ENCODE measurements at places on chromosomes 13 and 19. TPM values are rescaled to one million over a fixed set of nuclear protein-coding genes. Genes with fewer than 3 reads are reported as not detected.

Gene ATP8B3
- total RNA-seq: 5.6 TPM

Gene IL17D
- total RNA-seq: 0.54 TPM

Gene NLRP5
- not detected for total RNA-seq

Gene MIA
- not detected for total RNA-seq

Gene LRG1
- 0.33 TPM for total RNA-seq

Gene ZNF729
- total RNA-seq: not detected

Gene ZNF415
- not detected for total RNA-seq

Gene CYP2S1
- total RNA-seq: not detected

Gene NLRP4
- total RNA-seq: not detected

Gene CEACAM5
- total RNA-seq: not detected

Gene COX7A1
- total RNA-seq: not detected

GRCh38 chr19:49058562-49058961 is 1.0 kb upstream of the CGB7 start:
- peaks cover 2% of the 10 kb centered on the region for H3K36me3 ChIP-seq
- H3K4me1 ChIP-seq: peaks cover 17% of the 10 kb centered on the region
- no peak overlapping the region for H3K4me3 ChIP-seq
- H3K27ac ChIP-seq: no peak overlapping the region
- peak; percentile 26 for DNase-seq

DNA sequence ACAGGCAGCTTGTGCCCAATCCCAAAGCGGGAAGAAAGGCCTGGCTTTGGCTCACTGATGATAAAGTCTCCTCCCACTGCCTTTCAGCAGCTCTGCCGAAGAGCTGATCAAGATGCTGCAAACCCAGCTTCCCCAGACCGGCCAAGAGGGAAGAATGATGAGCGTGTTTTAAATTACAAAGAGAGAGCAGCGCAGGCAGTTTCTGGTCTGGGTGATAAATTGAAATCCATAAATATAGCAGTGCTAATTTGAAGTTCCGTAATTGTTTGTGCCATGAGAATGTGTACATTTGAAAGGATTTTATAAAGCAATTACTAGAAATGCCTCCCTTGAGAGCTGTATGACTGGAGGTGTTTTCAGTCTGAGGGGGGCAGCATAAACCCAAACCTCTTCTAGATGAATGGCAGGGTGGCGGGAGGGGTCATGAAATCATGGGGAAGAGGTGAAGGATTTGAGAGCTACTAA is 171.8 kb downstream of the STK24 start:
- no peaks in the 10 kb centered on the region for H3K27me3 ChIP-seq
- no peak overlapping the region for H3K4me3 ChIP-seq
- H3K27ac ChIP-seq: no peak overlapping the region
- H3K4me1 ChIP-seq: no peaks in the 10 kb centered on the region

GRCh38 chr19:32138416-32138815 is 207.0 kb upstream of the ZNF507 start:
- DNase-seq: no peak
- H3K36me3 ChIP-seq: no peaks in the 10 kb centered on the region
- no peaks in the 10 kb centered on the region for H3K4me1 ChIP-seq
- H3K4me3 ChIP-seq: no peak overlapping the region

- no peaks in the 10 kb centered on the region for H3K27me3 ChIP-seq
- no peaks in the 10 kb centered on the region for H3K36me3 ChIP-seq
- DNase-seq: no peak
- no peak within 1 kb of the TSS for H3K4me3 ChIP-seq
Measured at GRCh38 chr19:9115307-9115813, at the start of gene OR7G1. Gene OR7G1, minus strand, starts transcription at chr19:9115763. Its CDS starts 0 bp downstream, at chr19:9115763.

- no peaks in the 10 kb centered on the region for H3K27me3 ChIP-seq
- no peaks in the 10 kb centered on the region for H3K36me3 ChIP-seq
- H3K4me1 ChIP-seq: peaks cover 11% of the 10 kb centered on the region
- DNase-seq: no peak
Measured at GRCh38 chr13:46313432-46314257, 73.4 kb downstream of the RUBCNL start.

DNA sequence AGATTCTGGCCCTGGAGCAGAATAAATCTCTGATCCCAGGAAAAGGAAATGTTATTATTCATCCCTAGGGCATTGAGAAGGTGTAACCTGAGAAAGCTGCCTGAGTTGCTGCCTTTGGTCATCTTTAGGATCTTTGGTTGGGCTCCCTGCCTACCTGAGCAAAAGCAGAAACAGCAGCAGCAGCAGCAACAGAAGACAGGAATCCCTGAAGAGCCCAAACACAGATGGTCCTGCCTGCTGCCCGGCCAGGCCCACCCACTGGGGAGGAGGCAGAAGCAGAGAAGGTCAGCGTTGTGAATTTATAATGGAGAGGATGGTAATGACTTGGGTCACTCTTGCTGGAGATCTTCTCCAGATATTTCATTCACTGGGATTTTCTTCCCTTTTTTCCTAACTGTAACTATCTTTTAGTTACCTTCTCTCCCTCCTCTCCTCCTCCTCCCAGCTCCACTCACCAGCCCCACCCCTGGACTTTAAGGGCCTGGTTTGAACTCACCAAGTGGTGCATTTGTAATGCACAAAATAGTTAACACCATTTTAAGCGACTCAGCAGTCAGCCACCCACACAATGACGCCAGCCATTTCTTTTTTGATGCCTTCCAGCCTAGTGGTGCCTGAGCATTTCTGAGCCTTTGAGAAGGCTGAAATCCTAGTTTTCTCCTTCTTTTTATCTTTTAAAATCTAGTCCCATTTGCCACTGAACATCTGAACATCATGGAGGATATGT is 91.7 kb downstream of the HSPH1 start:
- no peaks in the 10 kb centered on the region for H3K36me3 ChIP-seq
- no peaks in the 10 kb centered on the region for H3K27me3 ChIP-seq
- no peak for DNase-seq
- H3K4me1 ChIP-seq: peaks cover 15% of the 10 kb centered on the region

GRCh38 chr19:739998-740715 is 10.8 kb upstream of the MISP start:
- H3K36me3 ChIP-seq: peaks cover 6% of the 10 kb centered on the region
- H3K27me3 ChIP-seq: no peaks in the 10 kb centered on the region
- DNase-seq: no peak
- no peak overlapping the region for H3K4me3 ChIP-seq
- H3K27ac ChIP-seq: no peak overlapping the region
- H3K4me1 ChIP-seq: no peaks in the 10 kb centered on the region

- H3K27ac ChIP-seq: peak overlapping the region; percentile 69
- no peaks in the 10 kb centered on the region for H3K27me3 ChIP-seq
- H3K36me3 ChIP-seq: peaks cover 63% of the 10 kb centered on the region
- no peak for DNase-seq
- no peak overlapping the region for H3K4me3 ChIP-seq
Measured at GRCh38 chr19:8457827-8458226, 13.1 kb downstream of the HNRNPM start.

GRCh38 chr13:53237696-53238095 is 209.1 kb downstream of the OLFM4 start:
- no peak overlapping the region for H3K27ac ChIP-seq
- H3K27me3 ChIP-seq: peaks cover 12% of the 10 kb centered on the region
- no peaks in the 10 kb centered on the region for H3K36me3 ChIP-seq
- DNase-seq: no peak
- no peak overlapping the region for H3K4me3 ChIP-seq

GRCh38 chr13:83877651-83878355 is 4.5 kb downstream of the SLITRK1 start:
- no peak for DNase-seq
- H3K4me1 ChIP-seq: no peaks in the 10 kb centered on the region
- H3K27me3 ChIP-seq: no peaks in the 10 kb centered on the region

DNA sequence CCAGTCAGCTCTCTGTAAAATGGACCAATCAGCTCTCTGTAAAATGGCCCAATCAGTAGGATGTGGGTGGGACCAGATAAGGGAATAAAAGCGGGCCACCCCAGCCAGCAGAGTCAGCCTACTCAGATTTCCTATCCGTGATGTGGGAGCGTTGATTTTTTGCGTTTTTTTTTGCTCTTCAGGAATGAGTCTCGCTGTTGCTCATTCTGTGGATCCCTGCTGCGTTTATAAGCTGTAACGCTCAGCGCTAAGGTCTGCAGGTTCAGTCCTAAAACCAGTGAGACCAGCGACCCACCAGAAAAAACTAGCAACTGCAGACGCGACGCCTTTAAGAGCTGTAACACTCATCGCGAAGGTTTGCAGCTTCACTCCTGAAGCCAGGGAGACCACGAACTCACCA is 435.7 kb downstream of the SLITRK6 start:
- DNase-seq: no peak
- H3K27me3 ChIP-seq: no peaks in the 10 kb centered on the region
- H3K4me3 ChIP-seq: no peak overlapping the region
- H3K36me3 ChIP-seq: no peaks in the 10 kb centered on the region

DNA sequence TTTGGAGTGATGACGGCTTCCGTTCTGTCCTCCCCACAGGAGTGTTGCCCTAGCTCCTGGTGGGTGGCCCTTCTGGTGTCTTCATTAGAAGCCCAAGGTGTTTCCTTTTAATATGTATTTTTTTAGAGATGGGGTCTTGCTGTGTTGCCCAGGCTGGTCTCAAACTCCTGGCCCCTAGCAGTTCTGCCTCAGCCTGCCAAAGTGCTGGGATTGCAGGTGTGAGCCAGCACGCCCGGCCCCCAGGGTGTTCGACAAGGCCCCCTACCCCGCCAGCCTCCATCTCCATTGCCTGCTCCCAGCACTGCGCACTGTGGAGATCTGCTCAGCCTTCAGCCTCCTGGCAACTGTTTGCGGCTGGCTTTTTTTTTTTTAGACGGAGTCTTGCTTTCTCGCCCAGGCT is 31.2 kb downstream of the BTBD2 start:
- no peak overlapping the region for H3K4me3 ChIP-seq
- no peaks in the 10 kb centered on the region for H3K4me1 ChIP-seq
- DNase-seq: no peak
- peaks cover 76% of the 10 kb centered on the region for H3K36me3 ChIP-seq

- peak; percentile 98 for DNase-seq
- H3K4me3 ChIP-seq: no peak overlapping the region
- peak overlapping the region; percentile 55 for H3K27ac ChIP-seq
- no peaks in the 10 kb centered on the region for H3K27me3 ChIP-seq
- peaks cover 6% of the 10 kb centered on the region for H3K36me3 ChIP-seq
- peaks cover 30% of the 10 kb centered on the region for H3K4me1 ChIP-seq
Measured at GRCh38 chr13:31982540-31982939, 49.0 kb upstream of the FRY start.

GRCh38 chr13:36029166-36029565 is 102.0 kb downstream of the DCLK1 start:
- peak; percentile 47 for DNase-seq
- H3K27me3 ChIP-seq: no peaks in the 10 kb centered on the region
- no peak overlapping the region for H3K27ac ChIP-seq
- H3K4me3 ChIP-seq: no peak overlapping the region
- peaks cover 13% of the 10 kb centered on the region for H3K4me1 ChIP-seq
- no peaks in the 10 kb centered on the region for H3K36me3 ChIP-seq

GRCh38 chr13:76009267-76009890 is 373.2 kb downstream of the LMO7 start:
- no peak overlapping the region for H3K4me3 ChIP-seq
- no peak for DNase-seq
- no peaks in the 10 kb centered on the region for H3K4me1 ChIP-seq

- H3K27ac ChIP-seq: no peak overlapping the region
- H3K36me3 ChIP-seq: peaks cover 19% of the 10 kb centered on the region
- no peaks in the 10 kb centered on the region for H3K27me3 ChIP-seq
- H3K4me3 ChIP-seq: no peak overlapping the region
- no peak for DNase-seq
Measured at GRCh38 chr13:32659736-32660135, 73.5 kb downstream of the PDS5B start.

- no peaks in the 10 kb centered on the region for H3K27me3 ChIP-seq
- H3K4me1 ChIP-seq: no peaks in the 10 kb centered on the region
- no peak for DNase-seq
- H3K4me3 ChIP-seq: no peak overlapping the region
- no peak overlapping the region for H3K27ac ChIP-seq
- H3K36me3 ChIP-seq: no peaks in the 10 kb centered on the region
Measured at GRCh38 chr13:74273581-74273980, 139.4 kb upstream of the KLF12 start.

DNA sequence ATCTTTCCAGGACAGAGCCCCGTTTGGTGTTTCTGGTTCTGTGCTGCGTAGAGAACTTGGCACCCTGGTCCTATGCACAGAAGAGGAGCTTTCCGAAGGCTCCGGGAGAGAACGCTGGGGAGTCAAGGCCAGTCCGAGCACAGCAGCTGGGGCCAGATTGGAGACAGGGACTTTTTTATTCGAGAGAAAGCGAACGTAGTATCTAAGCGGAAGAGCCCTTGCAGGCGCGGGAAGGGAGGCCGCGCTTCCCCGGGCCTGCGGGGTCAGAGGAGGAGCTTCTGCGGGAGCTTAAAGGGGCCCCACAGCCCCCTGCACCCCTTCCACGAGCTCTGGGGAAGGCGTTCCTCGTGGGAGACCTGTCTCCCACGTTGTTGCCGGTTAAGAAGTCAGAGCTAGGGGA is 48.6 kb upstream of the ARHGEF7 start:
- DNase-seq: no peak
- H3K27ac ChIP-seq: no peak overlapping the region
- no peaks in the 10 kb centered on the region for H3K27me3 ChIP-seq
- H3K4me3 ChIP-seq: peak overlapping the region; percentile 71
- H3K4me1 ChIP-seq: no peaks in the 10 kb centered on the region
- H3K36me3 ChIP-seq: no peaks in the 10 kb centered on the region

DNA sequence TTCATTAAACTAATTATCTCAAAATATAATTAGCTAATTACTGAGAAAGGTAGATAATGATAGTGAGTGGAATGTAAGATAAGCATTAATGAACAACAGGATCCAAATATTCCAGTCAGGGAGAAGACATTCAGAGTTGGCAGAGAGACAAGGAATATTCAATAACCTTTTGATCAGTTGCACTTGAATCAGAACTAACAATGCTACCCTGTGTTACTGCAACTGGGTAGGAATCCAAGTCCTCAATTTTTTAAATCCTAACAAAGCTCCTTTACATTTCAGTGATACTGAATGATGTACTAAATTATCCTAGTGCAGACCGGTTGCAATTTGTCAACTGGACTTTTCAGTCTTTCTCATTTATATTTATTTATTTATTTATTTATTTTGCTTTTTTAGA is 107.1 kb upstream of the MIR17HG start:
- H3K27ac ChIP-seq: no peak overlapping the region
- no peaks in the 10 kb centered on the region for H3K4me1 ChIP-seq
- DNase-seq: no peak

GRCh38 chr13:52929846-52930245 is 81.4 kb upstream of the PCDH8 start:
- no peak for DNase-seq
- H3K4me1 ChIP-seq: peaks cover 35% of the 10 kb centered on the region
- no peaks in the 10 kb centered on the region for H3K36me3 ChIP-seq
- H3K27ac ChIP-seq: no peak overlapping the region
- H3K27me3 ChIP-seq: no peaks in the 10 kb centered on the region

- no peaks in the 10 kb centered on the region for H3K4me1 ChIP-seq
- no peaks in the 10 kb centered on the region for H3K36me3 ChIP-seq
- H3K27me3 ChIP-seq: no peaks in the 10 kb centered on the region
- no peak overlapping the region for H3K27ac ChIP-seq
- no peak for DNase-seq
Measured at GRCh38 chr13:59119475-59119874, 1044.3 kb downstream of the DIAPH3 start.

- H3K27ac ChIP-seq: no peak overlapping the region
- no peak for DNase-seq
- H3K4me1 ChIP-seq: no peaks in the 10 kb centered on the region
- H3K27me3 ChIP-seq: no peaks in the 10 kb centered on the region
Measured at GRCh38 chr19:16897856-16898161, 9.0 kb downstream of the F2RL3 start.

- DNase-seq: no peak
- no peak overlapping the region for H3K27ac ChIP-seq
- H3K4me1 ChIP-seq: no peaks in the 10 kb centered on the region
Measured at GRCh38 chr13:64765636-64766035, 2464.5 kb downstream of the PCDH9 start.

GRCh38 chr19:6062961-6063575 is 47.2 kb downstream of the RFX2 start:
- peaks cover 7% of the 10 kb centered on the region for H3K36me3 ChIP-seq
- no peaks in the 10 kb centered on the region for H3K27me3 ChIP-seq
- peak overlapping the region; percentile 57 for H3K27ac ChIP-seq
- DNase-seq: no peak
- peaks cover 51% of the 10 kb centered on the region for H3K4me1 ChIP-seq
- H3K4me3 ChIP-seq: no peak overlapping the region

Measured in MCF 10A (cell line).